ENCODE measurements at places on chromosomes 13 and 19.

GRCh38 chr19:4260613-4261191 is 13.8 kb downstream of the YJU2 start:
- DNase-seq, result no peak

GRCh38 chr13:57568865-57569264 is 62.7 kb upstream of the PCDH17 start:
- no peak for DNase-seq

DNA sequence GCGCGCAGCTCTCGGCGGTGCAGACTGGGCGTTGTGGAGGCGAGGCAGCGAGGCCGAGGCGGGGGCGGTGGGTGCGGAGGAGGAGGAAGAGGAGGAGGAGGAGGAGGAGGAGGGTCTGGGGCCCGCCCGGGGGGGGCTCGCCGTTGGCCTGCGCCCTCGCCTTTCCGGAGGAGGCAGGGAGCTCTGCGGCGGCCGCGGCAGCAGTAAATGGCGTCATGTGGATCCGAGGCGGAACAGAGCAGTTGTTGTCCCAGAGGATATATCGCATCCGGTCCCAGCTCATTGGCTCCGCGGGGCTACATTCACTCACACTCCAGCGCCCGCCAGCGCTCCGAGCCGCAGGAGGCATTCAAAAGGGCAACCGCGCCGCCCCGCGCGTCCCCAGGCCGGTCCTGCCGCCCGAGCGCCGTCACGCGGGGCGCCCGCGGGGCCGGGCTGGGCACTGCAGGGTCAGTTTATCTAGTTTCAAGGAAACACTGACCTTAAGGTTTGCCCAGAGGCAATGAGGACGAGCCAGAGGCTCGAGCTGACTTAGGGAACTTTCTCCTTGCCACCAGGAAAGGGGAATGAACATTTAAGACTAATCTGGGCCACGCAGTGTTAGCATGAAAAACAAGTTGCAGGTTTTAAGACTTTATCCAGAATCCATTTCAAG is at the start of gene SPRY2:
Gene SPRY2 (minus strand): TSS at position 26 of the 655 bp plus-strand sequence. CDS start 3,421 bp downstream, outside the sequence.
- DNase-seq, result peak; percentile 35

- DNase-seq, result no peak
Measured at GRCh38 chr19:39347332-39348164, 5.3 kb downstream of the SAMD4B start.

- no peak for DNase-seq
Measured at GRCh38 chr13:29676535-29676934, 81.0 kb upstream of the SLC7A1 start.

- no peak for DNase-seq
Measured at GRCh38 chr19:35458731-35459391, 10.8 kb downstream of the FFAR2 start.

- no peak for DNase-seq
Measured at GRCh38 chr19:8332976-8333766, 9.9 kb downstream of the KANK3 start.

GRCh38 chr19:20244356-20244755 is 77.3 kb downstream of the ZNF486 start:
- no peak for DNase-seq

DNA sequence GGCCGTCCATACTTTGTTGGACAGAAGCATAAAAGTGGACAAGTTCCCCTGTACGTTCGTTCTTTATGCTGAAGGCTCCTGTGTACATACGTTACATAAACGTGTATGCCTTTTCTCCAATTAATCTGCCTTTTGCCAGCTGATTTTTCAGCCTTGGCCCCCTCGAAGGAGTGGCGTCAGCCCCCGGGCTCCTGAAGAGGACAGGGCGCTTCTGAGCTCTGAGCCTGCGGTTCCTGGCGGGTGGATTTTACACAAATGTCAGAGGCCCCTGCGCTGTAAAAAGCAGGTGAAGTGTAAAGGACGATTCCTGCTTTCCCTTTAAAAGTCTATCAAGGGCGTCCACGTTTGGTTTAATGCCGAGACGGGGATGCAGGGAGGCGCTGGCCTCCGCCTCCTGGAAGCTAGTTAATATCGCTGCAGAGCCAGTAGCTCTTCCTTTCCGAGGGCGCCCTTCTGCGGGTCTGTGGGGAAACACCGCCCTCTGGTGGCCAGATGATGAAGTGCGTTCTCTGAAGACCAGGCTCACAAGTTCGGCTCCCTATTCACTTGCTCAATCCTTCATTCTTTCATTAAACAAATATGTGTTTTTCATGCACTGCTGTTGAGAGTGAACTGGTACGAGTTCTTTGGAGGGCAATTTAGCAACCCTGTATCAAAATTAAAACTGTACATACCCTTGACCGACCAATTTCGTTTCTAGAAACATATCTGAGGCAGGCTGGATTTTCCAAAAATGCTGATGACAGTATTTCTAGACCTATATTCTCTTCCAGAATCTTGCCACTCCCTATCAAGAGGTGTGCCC is 62.0 kb downstream of the GPR12 start:
- DNase-seq, result peak; percentile 74

DNA sequence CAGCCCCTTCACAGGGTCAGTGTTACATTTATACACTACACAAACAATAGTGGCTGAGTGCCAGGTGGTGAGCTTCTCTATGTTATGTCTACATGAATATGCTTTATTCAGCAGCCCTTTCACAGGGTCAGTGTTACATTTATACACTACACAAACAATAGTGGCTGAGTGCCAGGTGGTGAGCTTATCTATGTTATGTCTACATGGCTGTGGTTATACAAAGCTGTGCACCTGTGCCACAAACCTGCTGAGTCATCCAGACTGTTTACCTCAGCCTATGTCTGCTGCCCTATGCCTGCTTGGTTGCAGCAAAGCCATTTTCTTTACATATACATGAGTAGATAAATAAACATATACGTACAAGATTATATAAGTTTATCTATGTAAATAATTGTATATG is 76.5 kb downstream of the ZNF726 start:
- no peak for DNase-seq

GRCh38 chr13:77300176-77301037 is 26.5 kb downstream of the MYCBP2 start:
- DNase-seq, result no peak

GRCh38 chr13:19680751-19681150 is 47.3 kb downstream of the MPHOSPH8 start:
- DNase-seq, result no peak

GRCh38 chr19:49136771-49137171 is 17.4 kb downstream of the PPFIA3 start:
- no peak for DNase-seq

- no peak for DNase-seq
Measured at GRCh38 chr13:35712907-35713761, 236.6 kb upstream of the MAB21L1 start.

DNA sequence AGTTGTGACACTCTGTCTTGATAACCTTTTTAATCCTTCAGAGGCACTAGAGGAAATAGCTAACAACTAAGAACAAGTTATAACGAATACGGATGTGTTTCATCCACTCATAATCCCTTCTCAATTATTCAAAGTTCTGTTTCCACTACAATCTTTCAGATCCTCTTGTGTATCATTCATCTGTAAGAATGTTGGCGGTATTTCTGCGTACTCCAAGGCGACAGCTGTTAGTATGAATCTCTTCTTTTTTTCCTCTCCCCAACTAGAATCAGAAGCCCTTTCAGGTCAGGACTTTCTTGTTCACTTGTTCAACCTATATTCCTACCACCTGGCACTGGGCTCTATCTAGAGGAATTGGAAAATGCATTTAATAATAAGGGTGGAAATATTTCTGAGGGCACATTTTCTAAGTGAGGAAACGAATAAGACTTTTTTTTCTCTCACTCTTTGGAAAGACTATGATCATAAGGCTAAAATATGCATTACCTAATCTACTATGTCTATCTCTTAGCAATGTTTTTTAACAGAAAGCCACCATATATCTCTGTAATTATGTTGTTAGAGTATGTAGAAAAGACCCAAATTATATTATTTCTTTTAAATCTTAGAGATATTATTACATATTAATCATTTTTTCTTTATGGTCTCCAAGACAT is 492.9 kb downstream of the PCDH20 start:
- no peak for DNase-seq

DNA sequence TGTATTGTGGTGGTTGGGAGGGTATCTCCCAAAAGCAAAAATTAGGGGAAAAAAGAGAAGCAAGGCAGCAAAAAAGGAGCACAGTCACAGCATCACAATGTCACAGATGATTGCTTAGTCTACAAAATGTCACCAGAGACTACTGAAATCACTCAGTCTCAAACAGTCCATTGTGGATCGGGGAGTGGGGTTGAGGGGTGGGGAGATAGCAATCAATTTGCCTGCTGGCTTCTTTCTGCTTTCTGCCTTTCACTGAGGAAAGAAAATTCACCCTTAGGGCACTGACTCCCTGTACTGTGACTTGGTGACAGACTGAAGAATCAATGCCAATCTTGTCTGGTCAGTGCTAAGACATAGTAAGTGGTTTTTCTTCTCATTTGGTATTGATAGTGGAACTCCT is 2127.1 kb upstream of the PCDH20 start:
- DNase-seq, result no peak

DNA sequence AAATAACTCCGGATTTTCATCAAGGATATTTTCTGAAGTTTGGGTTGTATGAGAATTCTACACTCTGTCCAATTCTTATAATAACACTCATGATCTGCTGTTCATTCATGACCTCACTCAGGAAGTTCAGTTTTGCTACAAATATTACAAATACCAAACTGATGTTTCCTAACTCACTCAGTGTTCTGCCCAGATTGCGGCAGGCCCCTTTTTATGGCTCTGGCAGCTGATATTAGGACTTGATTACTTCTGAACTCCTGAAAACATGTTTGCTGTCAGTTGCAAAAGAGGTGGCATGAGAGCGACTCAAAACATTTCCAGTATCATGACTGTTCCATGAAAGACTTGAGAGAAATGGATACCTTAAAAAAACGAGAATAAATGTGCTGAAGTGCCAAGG is 188.0 kb downstream of the RGCC start:
- no peak for DNase-seq

- no peak for DNase-seq
Measured at GRCh38 chr13:39496506-39496905, 106.5 kb downstream of the LHFPL6 start.

DNA sequence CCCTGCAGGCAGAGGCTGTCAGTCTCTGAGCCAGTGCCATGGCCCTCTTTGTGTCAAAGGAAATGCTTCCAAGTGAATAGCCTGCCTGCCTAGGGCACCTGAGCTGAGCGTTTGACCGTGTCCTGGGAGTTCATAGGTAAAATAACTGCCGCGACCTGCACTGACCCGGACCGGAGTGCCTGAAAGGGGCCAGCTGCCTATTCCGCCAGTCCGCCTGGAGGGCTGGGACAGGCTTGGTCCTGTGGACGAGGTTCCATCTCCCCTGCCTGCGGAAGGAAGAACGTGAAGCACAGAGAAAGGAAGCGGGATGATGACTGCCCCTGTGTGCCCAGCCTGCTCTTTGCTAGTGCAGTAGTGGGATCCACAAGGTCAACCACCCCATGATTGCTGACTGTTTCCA is 17.5 kb upstream of the ZNF492 start:
- DNase-seq, result no peak

DNA sequence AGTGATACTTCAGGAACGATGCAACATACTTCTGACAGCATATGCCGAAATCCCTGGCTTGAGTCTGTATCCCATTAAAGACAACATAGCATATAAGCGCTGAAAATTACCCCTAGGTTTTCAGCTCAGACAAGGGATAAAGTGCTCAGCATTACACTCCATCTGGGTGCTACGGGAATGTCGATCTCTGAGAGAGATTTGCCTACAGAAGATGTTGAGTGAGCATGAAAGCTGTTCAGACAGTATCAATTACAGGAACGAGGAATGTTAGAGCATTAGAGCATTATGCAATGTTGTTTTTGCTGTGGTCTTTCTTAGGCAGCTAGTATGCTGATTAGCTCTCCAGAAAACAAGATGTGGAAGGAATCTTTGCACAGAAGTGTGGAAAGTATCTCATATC is 484.5 kb downstream of the LIG4 start:
- no peak for DNase-seq

DNA sequence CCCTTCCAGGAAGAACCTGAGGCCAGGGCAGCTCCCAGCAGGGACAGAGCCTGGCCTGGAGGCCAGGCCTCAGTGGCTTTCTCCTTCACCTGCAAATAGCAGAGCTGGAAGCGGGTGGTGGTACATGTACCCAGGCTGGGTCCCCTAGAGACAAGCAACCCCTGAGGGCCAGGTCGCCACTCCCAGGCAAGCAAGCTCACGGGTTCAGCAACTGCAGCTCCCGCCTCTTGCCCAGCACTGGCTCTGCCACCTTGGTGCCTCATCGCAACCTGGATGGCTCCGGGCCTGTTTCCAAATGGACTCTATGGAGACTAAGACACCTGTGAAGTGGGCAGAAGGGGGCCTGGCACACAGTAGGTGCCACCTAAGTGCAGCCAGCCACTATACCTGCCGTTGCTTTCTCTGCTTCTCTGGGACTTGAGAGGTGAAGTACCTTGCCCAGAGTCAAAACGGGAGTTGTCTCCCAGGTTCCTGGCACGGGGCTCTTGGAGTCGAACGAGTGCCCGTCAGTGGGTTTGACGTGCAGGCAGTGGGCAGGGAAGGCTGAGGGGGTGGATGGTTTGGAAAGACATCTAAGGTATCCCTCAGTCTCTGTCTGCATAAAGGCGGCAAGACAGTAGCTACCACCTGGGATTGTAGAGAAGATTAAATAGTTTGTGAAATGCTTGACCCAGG is 2.4 kb upstream of the PLPP2 start:
- no peak for DNase-seq

GRCh38 chr13:26476111-26476781 is 81.2 kb upstream of the WASF3 start:
- DNase-seq, result no peak

DNA sequence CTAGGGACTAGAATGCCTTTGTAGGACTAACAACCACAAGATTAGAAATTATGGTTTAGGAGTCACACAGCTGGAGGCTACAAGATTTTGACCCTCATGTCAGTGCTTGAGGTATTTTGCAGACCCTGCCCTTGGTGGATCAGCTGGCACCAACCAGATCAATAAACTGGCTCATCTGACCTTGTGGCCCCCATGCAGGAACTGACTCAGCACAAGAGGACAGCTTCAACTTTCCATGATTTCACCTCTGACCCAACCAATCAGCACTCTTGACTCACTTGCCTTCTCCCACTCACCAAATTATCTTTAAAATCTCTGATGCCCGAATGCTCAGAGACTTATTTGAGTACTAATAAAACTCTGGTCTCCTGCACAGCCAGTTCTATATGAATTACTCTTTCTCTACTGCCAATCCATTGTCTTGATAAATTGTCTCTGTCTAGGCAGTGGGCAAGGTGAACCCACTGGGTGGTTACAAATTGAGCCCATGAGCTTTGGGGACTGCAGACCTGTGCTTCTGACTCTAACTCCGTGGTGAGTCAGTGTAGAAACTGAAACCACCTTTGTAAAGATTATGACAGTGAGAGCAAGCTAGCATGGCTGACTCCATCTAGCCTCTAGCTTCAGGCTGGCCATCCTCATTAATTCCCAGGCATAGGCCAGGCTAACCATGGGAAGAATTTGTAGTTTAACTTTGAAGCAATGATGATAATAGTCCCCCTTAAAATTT is 33.9 kb upstream of the CEACAM8 start:
- peak; percentile 42 for DNase-seq

Measured in activated CD4-positive, alpha-beta T cell treated with anti-CD3 and anti-CD28 coated beads, Interleukin-2, Interleukin-4, amounts not matched to agents 100 ng/mL and 50 ng/mL, durations not matched to agents 16 hours and 8 hours (primary cell).